Gastrocnemius medialis (tissue), 4 donors: ENCODE measurements at places on chromosomes 6 and 20.

- DNase-seq = no peak
Measured at GRCh38 chr20:33482581-33482980, 7.3 kb upstream of the CBFA2T2 start.

DNA sequence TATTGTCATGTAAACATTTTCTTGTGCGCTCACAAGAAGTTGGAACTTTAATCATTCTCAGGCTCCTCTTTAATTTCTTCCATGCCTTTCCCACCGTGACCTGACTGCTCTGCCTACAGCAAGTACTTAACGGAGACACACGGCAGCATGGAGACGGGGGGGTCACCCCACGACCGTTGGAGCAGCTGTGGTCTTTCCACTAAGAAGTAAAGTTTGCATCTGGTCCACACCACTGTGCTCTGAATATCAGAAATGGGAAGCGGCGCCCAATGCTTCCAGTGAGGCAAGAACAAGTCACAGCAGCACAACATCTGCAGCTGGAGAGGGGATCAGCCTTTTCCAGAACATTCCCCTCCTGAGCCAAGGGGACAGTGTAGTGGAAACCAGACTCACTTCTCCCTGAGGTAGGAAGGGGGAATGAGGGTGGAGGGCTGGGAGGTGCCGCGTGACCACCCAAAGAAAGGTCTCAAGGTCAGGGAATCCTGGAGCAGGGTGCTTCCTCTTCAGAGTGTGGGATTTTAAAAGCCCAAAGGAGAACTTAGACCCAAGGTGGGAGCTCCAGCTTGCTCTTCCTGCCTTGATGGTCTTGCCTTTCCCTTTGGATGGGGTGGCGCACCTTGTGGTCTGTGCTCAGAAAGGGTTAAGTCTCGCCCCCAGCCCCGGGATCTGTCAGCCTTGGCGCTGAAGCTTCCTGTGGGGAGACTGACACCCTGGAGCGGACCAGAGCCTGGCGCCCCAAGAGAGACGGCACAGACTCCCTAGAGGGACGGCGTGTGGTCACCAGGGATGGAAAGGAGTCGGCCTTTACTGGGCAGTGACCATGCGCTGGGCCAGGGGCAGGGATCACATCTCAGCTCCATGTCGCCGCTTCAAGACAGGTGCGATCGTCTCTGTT, 25.6 kb upstream of the SMOC2 start:
- peak; percentile 30 for DNase-seq

DNA sequence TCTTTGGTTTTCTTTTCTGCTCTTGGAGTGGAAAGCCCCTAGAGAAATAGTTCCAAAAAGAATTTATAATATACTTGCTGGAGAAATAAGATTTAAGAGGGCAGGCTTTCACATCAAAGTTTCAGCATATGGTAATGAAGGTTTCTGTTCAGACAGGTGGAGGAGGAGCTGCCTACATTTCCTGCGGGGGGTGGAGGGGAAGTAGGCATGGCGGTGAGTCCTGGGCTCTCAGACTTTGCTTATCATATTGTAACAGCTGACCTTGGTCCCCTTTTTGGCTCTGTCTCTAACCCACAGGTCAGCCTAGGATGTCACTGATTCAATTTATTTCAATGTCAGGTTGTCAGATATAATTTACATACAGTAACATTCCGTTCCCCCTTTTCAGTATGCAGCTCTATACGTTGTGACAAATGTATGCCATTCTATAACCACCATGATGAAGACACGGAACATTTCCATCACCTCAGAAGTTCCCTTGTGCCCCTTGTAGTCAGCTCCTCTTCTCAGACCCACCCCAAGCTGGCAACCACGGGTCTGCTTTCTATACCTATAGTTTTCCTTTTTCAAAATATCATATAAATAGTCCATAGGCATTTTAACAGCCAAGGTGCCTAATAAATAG, 77.6 kb upstream of the GGTLC1 start:
- no peak for DNase-seq

DNA sequence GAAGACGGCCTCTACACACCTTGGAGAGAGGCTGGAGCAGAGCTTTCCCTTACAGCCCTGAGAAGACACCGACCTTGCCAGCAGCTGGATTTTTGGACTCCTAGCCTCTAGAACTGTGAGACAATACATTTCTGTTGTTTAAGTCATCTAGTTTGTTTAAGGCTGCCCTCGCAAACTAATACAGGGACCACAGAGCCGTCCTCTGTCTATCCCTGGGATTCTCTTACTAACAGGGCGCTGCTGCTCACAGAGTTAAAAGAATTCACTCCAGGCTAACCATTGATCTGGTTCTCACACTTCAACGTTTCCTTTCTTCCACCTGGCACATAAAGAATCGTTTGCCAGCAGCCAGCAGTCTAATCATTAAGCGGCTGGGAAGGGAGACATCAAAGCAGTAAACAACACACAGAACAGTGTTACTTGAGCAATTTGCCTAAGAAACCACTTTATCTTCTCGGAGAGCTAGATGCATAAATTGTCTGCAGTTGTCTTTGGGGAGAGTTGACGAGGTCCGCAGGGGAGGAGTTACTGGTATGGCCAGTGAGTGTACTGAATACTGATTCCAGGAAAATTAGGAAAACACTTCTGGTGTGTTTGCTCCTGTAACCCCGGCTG, 103.5 kb upstream of the AKAP12 start:
- DNase-seq = no peak

GRCh38 chr20:32078791-32079190, 26.7 kb downstream of the HCK start:
- DNase-seq = no peak

DNA sequence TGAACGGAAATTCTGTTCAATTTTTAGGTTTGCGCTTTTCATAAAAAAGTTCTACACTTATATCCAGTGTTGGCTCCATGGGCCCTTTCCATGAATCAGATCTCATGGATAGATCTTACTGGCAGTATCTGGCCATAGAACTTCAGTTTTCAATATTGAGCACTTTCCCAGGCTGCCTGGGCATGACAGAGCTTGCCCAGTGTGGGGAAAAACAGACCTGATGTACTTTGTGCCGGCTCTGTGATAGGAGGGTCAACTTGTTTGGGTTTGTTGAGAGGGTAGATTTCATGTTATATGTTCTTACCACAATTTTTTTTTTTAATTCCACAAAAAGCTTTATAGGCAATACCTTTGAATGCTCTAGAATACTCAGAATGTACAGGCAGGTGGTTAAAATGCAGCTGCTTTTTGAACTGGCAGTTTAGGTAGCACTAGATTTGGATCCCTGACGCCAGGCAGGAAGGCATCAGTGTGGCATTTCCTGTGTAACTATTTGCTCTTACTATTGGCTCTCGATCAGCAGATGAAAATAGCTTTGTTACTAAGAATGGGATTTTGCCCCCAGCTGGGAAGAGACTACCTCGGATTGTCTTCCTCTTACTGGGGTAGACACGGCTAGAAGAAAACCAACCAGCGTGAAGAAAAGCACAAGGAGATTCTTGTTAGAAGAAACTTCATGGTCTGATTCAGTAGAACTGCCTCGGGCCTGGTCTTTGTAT, 404.9 kb upstream of the SOX4 start:
- no peak for DNase-seq

DNA sequence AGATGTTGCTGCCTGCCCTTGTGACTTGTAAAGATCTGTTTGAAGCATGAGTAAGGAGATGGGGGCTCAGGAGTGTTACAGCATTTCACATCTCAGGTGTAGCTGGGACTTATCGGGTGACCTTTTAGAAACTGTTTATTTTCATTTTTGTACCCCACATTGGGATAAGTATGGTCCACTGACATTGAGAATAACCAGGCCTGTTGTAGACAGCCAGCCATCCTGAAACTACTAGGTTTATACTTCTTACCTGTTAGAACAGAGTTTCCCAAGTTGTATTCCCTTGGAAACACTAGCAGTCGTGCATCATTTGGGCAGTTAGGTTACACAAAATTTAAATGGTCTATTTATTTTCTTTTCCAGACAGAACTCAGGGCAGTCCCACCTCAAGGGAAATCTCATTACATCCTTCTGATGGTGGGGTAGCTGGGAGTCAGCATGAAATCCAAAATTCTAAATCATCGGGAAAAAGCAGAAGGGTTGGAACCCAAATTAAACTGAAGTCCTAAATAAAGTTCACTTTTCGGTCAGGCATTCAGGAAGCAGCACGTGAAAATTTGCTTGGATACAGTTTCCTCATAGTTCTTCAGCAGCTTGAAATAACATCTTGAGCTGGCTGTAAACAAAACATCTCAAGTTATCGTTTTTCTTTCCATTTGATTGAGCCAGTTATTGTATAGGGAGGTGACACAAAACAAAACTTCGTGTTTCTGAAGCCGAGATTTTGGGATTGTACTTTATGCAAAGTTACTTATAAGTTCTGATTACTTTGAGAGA, 30.5 kb downstream of the FOXO3 start:
- no peak for DNase-seq

- DNase-seq = no peak
Measured at GRCh38 chr6:63997734-63998133, 362.1 kb downstream of the PHF3 start.

GRCh38 chr6:109362102-109362884, 20.0 kb downstream of the CD164 start:
- no peak for DNase-seq

- no peak for DNase-seq
Measured at GRCh38 chr6:593139-593906, 63.6 kb downstream of the HUS1B start.

DNA sequence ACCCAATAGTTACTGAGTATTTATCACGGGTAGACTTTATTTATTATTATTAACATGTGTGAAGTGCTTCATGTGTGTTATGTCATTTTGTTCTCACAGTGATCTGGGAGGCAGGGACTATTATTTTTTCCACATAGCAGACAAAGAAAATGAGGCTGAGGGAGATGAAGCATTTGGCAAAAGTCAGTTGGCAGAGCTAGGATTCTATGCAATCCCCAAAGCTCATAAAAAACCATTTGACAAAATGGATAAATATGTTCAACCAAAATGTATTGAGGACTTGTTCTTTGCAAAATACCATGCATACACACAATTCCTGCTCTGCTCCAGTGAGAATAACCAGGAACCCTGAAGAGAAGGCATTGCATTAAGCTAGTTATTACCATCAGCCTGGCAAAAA, 184.4 kb downstream of the HS3ST5 start:
- DNase-seq = no peak

GRCh38 chr20:671252-672030, 4.2 kb downstream of the SCRT2 start:
- no peak for DNase-seq

DNA sequence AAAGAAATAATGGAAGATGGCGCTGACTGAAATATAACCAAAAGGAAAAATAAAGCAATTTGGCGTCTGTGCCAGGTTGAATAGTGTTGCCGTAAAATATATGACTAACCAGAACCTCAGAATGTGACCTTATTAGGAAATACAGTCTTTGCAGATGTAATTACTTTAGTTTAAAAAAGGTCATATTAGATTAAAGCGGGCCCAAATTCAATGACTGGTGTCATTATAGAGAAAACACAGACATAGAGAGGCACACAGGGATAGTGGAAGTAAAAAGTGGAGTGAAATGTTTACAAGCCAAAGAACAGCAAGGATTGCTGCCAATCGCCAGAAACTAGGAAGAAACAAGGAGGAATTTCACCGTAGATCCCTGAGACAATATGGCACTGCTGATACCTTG, 521.2 kb downstream of the FRK start:
- DNase-seq = no peak

GRCh38 chr6:101083533-101084175, 202.5 kb upstream of the ASCC3 start:
- no peak for DNase-seq

DNA sequence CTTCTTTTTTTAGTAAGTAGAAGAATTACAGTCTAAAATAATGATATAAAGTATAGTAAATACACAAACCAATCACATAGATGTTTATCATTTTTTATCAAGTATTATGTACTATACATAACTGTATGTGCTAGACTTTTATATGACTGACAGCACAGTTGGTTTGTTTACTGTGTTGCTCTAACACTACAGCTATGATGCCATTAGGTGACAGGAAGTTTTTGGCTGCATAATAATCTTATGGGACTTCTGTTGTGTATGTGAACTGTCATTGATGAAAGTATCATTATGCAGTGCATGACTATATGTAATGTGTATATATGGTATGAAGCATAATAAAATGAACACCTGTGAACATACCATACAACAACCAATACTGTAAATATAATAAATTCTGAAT, 104.0 kb downstream of the ZFAND3 start:
- DNase-seq = no peak

DNA sequence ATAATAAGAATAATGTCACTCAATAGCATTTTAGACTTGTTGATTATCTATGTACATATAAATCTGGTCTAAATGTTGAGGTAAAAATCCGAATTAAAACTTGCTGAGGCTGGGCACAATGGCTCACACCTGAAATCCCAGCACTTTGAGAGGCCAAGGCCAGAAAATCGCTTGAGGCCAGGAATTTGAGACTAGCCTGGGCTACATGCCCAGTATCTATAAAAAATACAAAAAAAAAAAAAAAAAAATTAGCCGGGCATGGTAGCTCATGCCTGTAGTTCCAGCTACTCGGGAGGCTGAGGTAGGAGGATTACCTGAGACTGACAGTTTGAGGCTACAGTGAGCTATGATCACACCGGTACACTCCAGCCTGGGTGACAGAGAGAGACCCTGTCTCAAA, 34.2 kb upstream of the SUPT3H start:
- DNase-seq = no peak

DNA sequence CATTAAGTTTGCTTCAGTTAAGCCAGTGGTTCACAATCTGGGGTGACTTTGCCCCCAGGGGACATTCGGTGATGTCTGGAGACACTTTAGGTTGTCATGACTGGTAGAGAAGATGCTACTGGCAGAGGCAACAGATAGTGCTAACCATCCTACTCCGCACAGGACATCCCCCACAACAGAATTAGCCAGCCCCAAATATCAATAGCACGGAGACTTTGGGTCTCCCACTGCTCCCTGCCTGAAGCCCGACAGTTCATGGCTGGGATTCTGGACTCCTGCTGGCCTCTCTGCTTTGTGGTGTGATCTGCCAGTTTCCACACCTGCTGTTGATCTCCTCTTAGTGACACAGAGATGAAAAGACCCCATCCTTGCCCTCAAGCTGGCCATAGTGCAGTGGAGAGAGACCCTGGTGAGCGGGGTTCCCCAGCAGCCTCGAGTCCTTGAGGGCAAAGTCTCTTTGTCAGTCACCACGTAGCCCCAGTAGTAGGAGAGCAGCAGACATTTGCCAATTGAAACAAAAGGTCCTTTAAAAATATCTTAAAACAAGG, 24.7 kb upstream of the TTPAL start:
- no peak for DNase-seq

- DNase-seq = no peak
Measured at GRCh38 chr6:150639823-150640331, 40.2 kb downstream of the PLEKHG1 start.

- no peak for DNase-seq
Measured at GRCh38 chr6:144327081-144327480, 41.9 kb downstream of the UTRN start.

- DNase-seq = no peak
Measured at GRCh38 chr6:22783931-22784330, 214.6 kb downstream of the HDGFL1 start.

GRCh38 chr20:41627611-41628244, 9.6 kb upstream of the CHD6 start:
- no peak for DNase-seq

GRCh38 chr6:11810039-11810541, 31.5 kb upstream of the ADTRP start:
- DNase-seq = peak; percentile 15

GRCh38 chr6:22221630-22222029, 75.2 kb downstream of the PRL start:
- DNase-seq = no peak

GRCh38 chr20:63778857-63779256, 39.3 kb downstream of the SLC2A4RG start:
- DNase-seq = no peak
